ENCODE measurements at places on chromosomes 7 and 10.

GRCh38 chr7:116990056-116990455 is 36.8 kb downstream of the ST7 start:
- no peak for DNase-seq

GRCh38 chr7:137642472-137642871 is 204.3 kb downstream of the DGKI start:
- no peak for DNase-seq

DNA sequence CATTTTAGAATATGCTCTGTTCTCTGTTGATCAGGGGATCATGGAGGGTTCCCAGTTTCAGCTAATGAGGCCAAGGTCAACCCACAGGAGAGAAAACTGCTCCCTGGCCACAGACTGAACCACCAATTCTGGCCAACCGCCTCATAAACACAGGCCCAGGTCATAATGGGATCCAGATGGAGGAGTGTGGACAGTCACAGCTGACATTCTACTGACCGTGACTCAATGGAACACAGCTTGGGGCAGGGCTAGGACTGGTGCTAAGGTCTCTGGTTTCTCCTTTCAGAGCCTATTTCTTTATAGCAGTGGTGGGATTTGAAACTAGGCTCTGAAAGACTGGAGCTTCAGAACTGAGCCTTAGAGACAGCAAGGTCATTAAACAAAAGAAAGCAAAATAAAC is 68.3 kb downstream of the HIPK2 start:
- DNase-seq, result no peak

DNA sequence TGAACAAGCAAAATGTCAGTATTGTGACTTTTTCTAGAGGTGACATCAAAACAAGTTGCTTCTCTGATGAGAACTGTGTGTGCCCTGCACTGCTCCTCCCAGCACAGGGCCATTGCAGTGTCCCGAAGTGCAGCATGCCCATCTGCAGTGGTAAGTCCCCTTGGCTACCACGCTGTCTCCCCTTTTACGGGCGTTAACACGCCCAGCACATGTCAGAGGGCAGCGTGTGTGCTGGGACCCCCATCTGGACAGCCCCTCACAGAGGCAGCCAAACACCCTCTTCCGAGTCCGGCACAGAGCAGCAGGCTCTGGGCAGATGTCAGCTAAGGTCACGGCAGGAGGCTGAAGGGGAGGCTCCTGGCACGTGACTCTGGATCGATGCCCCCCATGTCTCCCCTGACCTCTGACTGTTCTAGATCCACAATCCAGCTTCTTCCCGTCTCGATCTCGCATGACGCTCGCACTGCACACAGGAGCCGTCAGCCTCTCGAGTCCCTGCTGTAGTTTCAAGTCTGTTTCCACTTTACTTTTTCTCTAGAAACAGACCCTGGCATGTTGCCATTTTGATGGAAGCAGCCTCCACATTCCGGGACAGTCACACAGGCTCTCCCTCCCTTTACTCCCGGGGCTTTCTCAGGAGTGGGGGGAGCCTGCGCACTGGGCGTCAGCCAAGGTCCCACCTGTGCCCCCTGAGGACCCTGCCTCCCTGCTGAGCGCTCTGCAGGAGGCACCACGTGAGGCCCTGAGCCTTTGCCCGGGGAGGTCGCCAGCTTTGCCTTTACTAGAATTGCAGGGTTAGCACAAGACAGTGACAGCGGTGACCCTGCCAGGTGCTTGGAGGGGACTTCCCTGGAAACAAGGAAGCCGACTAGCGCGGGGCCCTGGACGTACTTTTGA is 133.8 kb downstream of the TCERG1L start:
- DNase-seq, result no peak

DNA sequence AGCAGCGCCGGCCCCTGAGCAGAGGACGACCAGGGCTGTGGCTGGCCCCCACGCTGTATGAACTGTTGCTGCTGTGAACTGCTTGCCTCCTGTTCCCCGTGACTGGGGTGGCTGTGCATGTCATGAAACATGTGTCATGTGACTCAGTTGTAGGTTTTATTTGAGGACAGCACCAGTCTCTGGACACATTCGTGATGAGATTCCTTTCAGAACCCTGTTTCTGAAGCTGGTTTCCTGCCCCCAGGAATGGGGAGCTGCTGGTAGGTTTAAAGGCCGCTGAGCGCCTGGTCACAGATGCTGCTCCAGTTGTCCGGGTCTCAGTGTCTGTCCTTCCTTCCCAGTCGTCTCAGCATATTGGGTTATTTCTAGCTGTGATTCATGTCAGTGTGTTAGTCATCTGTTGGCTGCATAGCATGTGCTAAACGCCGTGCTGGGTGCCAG is 79.1 kb upstream of the PPIF start:
- DNase-seq, result no peak

DNA sequence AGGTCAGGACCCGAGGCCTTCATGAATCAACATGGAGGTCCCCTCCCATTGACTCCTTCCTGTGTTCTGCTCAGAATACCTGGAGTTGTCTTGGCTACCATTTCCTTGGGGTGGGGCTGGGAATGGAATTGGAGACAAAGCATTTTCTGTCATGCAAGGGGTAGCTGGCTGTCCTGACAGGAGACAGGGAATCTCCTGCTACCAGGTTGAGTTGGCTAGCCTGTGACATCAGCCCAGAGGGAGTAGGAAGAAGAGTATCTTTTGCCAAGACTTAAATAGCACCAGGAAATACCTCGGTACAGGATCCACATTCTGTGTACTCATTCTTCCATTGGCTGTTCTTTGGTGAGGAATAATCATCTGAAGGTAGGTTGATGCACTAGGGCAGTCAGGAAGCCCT is 4.9 kb downstream of the ZDHHC16 start:
- no peak for DNase-seq

GRCh38 chr10:78335691-78336401 is 302.2 kb downstream of the RPS24 start:
- DNase-seq, result no peak

- DNase-seq, result no peak
Observed at GRCh38 chr10:93850031-93851015, 43.5 kb upstream of the SLC35G1 start.

DNA sequence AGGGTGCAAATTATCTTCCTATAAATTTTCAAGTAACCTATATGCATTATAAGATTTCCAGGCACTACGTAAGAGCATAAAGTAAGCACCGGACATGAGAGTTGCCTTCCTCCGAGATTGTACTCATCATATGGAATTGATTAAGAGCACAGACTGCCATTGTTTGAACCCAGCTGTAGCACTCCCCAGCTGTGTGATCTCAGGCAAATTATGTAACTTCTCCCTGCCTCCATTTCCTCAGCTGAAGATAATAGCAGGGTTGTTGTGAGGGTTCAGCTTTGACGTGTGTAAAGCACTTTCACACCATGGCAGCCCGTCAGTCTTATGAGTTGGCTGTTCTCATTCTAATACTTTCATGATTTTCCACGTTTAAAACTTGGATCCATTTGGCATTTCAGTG is 122.6 kb downstream of the ITIH5 start:
- no peak for DNase-seq

DNA sequence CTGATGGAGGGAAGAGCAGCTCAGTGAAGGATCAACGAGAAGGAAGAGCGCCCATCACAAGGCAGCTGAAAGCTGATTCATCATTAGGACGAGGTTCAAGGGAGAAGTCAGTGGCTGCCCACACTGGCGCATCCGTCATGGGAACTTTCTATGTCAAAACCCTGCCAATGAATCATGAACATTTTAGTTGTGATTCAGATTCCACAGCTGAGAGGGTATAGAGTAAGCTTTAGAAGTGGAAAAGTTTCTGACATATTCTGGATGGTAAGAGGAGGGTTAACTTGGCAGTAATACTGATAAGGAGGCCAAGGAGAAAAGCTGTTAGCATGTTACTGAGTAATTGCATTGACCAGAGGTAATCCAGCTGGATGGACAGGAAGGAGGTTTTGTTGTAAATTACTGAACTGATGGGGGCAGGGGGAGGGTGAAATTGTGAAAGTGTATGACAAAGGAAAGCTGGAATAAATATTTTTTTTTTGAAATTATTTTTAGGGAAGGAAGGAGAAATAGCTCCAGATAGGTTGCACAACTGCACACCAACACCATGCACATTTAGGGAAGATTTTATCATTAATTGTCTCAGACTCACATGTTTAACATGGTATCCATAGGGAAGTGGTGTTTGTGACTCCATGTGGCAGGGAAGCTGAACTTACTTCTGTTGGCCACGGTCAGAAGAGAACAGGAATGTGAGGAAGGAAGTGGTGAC is 78.3 kb upstream of the NRP1 start:
- DNase-seq, result no peak

DNA sequence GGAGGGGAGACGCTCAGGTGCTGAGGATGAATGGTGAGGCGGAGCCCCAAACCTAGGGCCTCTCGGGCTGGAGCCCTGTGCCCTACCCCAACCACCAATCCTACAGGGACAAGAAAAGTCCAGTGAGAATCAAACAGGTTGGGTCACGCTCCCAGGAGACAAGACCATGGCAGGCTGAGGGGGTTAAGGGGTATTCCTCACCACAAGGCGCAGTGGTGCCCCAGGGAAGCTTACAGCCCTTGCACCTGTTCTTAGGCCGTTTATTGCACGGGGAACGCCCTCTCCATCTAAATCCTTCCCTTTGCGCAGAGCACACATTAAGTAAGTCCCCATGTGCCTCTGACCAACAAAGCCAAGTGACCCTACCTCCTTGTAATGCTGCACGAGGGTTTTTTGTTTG is 3.5 kb downstream of the FZD9 start:
- no peak for DNase-seq

DNA sequence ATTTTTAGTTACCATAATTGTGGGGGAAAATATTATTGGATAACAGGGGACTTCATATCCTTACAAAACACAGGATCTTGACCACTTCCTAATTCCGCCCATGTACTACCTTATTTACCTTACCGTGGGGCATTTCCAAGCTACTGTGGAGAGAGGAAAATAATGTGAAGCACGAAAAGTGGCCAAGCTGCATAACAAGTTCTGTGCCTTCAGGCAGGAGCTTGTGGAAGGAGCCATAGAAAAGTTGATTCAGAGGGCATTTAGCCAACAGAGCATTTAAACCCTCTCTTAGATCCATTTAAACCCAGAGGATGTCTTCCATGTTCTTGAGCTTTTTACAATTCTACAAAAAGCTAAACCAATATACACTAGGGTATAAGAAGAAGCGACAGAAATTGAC is 41.6 kb downstream of the DNAJB9 start:
- no peak for DNase-seq

- no peak for DNase-seq
Observed at GRCh38 chr10:120719333-120719732, 131.8 kb upstream of the WDR11 start.

GRCh38 chr7:115968596-115968995 is 62.0 kb downstream of the TFEC start:
- no peak for DNase-seq

GRCh38 chr7:155269766-155270585 is 27.7 kb upstream of the INSIG1 start:
- DNase-seq, result no peak

DNA sequence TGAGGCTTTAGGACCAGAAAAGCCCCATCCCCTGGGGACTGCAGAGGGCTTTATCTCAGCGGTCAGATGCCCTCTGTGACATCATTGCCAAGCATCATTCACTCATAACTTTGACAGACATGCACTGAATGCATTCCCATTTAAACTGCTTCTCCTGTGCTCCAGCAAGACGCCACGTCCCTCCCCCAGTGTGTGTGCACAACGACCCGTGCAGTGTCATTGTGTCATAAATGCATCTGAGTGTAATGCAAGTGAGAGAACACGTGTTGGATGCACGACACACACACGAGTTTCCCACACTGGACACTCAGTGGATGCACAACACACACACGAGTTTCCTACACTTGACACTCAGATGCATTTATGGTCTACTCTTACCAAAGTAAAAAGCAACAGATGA is 337.9 kb downstream of the PTPRN2 start:
- DNase-seq, result no peak

DNA sequence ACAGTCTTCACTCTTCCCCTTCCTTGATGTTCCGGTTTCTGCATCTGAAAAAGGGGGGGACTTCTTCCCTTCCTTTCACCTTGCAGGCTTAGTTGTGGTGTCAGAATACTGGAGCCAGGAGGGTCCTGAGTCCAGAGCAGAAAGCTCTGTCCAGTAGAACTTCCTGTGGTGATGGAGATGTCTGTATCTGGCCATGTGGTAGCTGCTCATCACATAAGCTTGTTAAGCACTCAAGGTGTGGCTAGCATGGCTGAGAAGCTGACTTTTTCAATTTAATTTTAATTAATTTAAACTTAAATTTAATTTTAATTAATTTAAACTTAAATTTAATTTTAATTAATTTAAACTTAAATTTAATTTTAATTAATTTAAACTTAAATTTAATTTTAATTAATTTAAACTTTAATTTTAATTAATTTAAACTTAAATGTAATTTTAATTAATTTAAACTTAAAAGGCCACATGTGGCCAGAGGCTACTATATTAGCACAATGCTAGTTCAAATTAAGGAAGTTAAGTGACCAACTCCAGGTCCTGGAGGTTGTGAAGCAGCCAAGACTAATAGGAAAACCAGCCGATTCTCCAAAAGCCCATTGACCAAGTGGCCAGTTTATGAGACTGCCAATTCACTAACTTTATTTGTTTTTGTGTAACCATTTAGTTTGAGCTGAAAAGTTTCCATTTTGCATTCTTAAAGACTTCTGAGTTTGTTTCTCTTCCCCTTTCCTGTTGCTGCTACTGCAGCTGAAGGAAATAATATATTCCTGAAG is 16.3 kb downstream of the MSRB2 start:
- no peak for DNase-seq

- DNase-seq, result no peak
Observed at GRCh38 chr7:105444342-105444987, 55.7 kb upstream of the SRPK2 start.

DNA sequence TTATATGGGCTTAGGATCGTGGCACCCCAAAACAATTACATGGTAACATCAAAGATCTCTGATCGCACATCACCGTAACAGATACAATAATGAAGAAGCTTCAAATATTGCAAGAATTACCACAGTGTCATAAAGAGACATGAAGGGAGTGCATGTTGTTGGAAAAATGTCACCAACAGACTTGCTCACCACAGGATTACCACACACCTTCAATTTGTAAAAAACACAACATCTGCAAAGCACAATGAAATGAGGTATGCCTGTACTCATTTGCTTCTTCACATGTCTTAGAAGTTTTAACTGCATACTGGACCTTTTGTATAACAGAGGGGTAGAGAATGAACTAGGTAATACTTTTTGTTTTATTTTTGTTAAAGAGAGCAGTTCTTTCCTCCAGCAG is 96.6 kb downstream of the TPST1 start:
- no peak for DNase-seq

- DNase-seq, result no peak
Observed at GRCh38 chr7:89104748-89105685, 309.5 kb upstream of the TEX47 start.

- no peak for DNase-seq
Observed at GRCh38 chr10:50788951-50789945, 49.5 kb downstream of the ASAH2B start.

Data from CMK (cell line).